ENCODE measurements at places on chromosomes 3 and 15.
A peak's percentile ranks its signal among the peaks of the same experiment; 100 is the strongest.

GRCh38 chr3:55330756-55331155 lies 156.3 kb downstream of the WNT5A start:
- no peak for DNase-seq

DNA sequence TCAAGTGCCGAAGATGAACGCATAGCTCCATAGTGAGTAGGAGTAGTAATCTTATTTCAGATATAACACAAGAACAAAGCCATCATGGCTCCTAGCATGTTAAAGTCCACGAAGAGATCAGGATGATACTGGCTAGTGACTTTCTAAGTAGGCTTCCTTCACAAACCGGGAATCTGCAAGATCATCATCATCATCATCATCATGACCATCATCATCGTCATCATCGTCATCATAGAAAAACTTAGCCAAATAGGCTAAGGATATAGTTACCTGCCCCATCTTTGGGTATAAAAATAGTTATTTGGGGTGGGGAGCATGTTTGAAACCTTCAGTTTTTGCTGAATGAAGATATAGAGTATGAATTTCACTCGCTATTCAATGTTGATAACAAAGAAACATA lies 57.9 kb downstream of the PYDC2 start:
- DNase-seq = no peak

- no peak for DNase-seq
These were observed 60.7 kb downstream of the ZBTB20 start for GRCh38 chr3:115086344-115086743.

DNA sequence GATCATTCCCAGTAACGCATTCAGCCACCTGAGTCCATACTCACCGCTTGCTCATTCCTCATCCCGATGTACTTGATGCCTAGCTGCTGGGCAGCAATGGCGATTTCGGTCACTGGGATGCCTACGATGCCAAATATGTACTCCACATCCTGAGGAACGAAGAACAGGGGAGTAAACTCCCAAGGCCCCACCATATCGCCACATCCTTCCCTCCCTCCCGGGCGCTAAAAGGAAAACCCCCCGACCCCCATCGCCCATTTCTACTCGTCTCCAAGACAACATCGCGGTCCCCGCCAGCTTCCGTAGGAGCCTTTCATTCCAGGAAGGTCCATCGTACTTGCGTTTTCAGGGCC lies 347 bp downstream of the HACL1 start:
- no peak for DNase-seq

DNA sequence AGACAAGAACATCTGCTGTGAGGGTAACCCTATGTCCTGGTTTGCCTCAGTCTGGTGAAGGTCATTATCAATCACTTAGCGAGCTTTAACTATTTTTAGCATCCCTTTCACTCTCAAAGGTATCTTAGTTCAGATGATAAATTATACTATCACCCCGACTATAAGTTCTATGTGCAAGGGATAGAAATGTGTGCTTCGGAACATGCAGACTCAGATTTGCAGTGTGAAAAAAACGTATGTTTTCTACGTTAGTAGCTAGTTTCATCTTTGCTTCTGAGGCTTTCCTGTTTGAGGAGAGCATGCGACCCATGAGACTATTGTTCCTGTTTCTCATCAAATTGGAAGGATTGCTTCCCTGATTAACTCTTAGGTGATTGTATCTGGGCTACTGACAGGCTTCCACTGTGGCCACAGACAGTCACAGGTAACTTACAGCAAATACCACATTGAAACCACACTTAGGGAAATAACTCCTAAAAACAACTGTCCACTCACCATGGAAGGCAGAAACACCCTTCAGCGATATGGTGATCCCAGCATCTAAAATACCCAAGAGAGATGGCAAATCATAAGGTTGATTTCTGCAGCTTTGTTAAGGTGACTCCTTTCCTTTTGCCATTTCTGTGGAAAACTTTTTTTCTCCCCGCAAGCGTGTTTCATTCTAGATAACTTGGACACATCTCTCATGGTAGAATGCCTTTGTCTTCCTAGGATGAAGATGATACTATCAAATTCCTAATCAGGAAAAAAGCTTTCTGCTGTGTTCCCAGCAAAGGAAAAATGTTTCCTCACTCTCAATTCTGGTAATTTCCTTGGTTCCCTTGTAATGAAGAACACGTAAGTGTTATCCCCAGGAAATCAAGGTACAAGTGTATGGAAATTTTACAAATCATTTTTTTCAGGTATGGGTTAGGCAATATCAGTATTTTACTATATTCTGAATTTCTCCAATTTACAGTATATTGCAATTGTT lies 5.2 kb downstream of the GCSAM start:
- DNase-seq = no peak

GRCh38 chr3:137108699-137109440 lies 151.1 kb downstream of the IL20RB start:
- no peak for DNase-seq

- peak; percentile 51 for DNase-seq
These were observed 21.8 kb downstream of the METTL6 start for GRCh38 chr3:15405448-15406050.

DNA sequence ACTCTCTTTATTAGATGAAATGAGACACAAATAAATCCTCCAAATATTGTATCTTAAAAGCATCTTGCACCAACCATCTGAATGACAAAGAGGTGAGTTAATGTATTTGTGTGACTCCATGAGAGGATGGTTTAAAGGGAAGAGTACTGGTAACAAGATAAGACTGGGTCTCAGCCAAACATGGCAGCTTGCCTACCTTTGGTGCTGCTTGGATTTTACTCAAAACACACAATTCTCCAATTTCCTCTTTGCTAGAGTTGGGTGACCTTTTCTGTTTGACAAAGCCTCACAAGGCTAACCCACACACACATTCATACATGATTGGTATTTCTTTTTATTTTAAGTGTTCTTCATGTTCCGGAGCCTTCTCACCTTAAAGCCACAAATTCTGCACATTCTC lies 506.4 kb downstream of the FGF12 start:
- no peak for DNase-seq

DNA sequence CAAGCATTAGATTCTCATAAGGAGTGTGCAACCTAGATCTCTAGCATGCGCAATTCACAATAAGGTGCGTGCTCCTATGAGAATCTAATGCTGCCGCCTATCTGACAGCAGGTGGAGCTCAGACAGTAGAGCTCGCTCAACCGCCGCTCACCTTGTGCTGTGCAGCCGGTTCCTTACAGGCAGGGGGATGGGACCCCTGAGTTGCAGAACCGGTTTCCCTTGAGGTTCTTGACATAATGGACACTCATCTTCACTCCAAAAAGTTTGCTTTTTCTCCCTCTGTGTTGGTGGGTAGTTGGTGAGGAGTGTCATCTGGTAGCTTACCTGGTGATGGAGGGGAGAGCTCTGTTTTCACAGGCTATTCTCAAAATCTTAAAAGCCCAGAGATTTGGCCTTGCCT lies 324.0 kb upstream of the TBL1XR1 start:
- no peak for DNase-seq

DNA sequence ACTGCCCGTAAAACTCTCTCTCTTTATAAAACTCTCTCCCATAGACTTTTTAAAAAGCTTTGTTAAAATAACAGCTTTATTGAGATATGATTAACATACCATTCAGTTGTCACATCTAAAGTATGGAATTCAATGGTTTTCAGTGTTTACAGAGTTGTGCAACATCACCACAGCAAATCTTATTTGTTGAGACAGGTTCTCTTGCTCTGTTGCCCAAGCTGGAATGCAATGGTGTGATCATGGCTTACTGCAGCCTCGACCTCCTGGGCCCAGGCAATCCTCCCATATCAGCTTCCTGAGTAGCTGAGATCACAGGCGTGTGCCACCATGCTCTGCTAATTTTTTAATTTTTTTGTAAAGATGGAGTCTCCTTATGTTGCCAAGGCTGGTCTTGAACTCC lies 35.9 kb upstream of the TRAK1 start:
- DNase-seq = no peak

GRCh38 chr15:38253351-38253781 lies 730 bp downstream of the SPRED1 start:
- DNase-seq = peak; percentile 1

GRCh38 chr3:3919316-3919715 lies 120.1 kb downstream of the LRRN1 start:
- DNase-seq = no peak

DNA sequence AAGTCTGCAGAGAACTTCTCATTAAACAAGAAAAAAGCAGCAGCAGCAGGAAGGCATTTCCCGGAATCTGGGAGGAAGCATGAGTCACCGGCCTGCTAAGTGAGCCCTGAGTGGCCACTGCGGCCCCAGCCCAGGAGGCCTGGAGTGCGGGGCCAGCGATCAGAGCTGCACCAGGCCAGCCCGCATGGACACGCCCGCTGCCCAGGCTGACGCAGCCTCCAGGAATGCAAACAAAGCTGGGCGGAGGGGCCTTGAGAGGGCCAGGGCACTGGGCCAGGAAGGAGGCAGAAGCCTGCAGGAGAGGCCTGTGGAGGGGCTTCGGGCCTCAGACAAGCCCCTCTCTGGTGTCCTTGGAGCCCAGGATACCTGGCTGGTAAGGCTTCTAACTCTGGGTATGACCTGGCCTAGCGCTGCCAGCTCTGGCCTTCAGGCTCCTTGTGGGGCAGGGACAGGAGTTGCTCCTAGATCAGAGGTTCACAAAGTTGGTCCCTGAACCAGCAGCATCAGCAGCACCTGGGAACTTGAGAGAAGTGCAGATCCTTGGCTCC lies 101.2 kb downstream of the SMAD6 start:
- no peak for DNase-seq

DNA sequence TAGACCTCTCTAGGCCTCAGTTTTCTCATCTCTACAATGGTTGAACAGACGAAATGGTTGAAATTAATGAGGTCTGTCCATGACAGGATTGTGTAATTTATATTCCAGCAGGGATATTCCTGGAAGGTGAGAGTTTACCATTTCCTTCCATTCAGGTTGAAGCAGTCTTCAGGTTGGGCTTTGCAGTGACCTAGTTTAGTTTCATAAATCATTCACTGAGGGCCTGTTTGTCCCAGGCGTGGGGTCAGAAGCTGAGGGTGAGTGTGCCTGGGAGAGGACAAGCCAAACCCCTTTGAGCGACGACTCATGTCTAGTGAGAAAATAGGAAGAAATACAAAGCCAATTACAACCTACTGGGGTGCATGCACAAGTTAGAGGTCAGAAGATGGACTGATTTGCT lies 57.2 kb upstream of the CACNA2D3 start:
- no peak for DNase-seq

DNA sequence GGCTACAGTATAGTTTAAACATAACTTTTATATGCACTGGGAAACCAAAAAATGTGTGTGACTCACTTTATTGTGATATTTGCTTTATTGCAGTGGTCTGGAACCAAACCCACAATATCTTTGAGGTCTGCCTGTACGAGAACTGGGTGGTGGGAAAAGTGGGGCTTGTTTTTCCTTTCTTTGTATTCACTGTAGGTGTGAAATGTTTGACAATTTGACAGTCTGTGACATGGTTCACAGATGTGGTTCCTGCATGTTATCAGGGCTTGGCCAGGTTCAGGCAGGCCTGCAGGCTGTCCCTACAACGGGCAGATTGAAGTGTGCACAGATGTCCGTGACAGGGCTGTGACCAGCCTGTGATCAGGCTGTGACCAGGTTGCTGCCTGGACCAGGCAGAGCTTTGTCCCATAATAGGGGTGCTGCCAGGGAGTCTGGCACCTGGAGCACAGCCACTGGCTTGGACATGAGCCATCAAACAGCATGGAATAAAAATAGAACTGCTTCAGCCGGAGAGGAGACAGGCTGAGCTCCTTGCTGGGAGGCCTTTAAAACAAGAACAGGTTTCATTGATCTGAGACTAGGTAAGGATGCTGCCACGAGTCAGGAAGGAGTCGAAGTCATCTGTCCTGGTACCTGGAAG lies 61.0 kb downstream of the KLF13 start:
- peak; percentile 52 for DNase-seq

- DNase-seq = no peak
These were observed 345.0 kb upstream of the NR2E3 start for GRCh38 chr15:71465131-71465955.

- no peak for DNase-seq
These were observed 41.1 kb downstream of the THBS1 start for GRCh38 chr15:39621976-39622375.

DNA sequence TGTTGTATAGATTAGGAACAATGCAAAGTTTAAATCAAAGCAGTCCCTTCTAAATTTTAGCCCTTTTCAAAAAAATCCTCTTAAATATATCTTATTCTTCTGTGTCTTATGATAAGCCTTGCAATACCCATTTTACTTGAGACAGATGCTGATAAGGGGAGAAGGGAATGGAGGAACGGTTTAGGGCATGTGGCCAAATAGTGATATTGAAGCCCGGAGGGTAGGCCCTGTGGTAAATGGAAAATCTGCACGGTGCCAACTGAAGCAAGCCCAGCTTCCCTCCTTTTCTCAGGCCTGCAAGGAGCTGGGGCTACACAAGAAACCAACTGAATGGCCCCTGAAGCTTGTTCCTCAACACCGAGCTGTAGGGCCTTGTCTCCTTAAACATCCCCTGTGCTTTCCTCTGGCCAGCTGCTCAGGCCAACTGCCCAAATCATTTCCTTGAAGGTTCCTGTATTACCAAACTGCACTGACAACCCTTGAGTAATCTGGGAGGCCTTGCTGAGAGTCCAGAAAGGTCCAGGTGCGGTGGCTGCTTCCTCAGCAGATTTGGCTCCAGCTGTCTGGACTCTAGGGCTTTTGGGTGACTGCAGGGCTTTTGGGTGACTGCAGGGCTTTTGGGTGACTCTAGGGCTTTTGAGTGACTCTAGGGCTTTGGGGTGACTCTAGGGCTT lies 67.2 kb downstream of the NCEH1 start:
- no peak for DNase-seq

DNA sequence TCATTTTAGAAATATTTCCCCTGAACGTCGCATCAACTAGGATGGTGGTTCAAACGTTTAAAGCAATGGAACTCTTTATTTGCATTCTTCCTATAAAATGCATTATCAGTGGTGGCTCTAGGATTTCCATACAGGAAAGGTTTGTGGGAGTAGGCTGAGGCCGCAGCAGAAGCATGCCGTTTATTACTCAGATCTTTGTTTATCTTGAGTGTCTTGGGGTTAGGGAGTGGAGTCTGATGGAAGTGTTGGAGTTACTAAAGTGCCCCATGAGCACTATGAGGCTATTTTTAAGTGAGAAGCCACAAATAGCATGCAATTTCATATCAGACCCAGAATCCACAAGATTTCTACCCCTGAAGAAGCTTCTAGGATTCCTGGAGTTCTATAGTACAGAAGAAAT lies 26.2 kb downstream of the ATOSA start:
- DNase-seq = no peak

GRCh38 chr15:81536356-81536755 lies 162.3 kb upstream of the TMC3 start:
- DNase-seq = no peak

- no peak for DNase-seq
These were observed 222.7 kb downstream of the TP63 start for GRCh38 chr3:189853906-189854305.

- DNase-seq = no peak
These were observed 72.1 kb upstream of the SETMAR start for GRCh38 chr3:4231041-4231440.

- DNase-seq = no peak
These were observed 21.9 kb upstream of the PLSCR2 start for GRCh38 chr3:146491303-146491702.

- DNase-seq = no peak
These were observed 23.6 kb upstream of the KLF13 start for GRCh38 chr15:31302778-31303725.

Measured in central memory CD4-positive, alpha-beta T cell (primary cell).